ENCODE measurements at places on chromosomes 13 and 19.

- DNase-seq, result no peak
These were observed 17.5 kb upstream of the ASPDH start for GRCh38 chr19:50531171-50531612.

- no peak for DNase-seq
These were observed 39.5 kb upstream of the CNMD start for GRCh38 chr13:52779103-52779502.

- DNase-seq, result no peak
These were observed 552 bp upstream of the ZNF816 start for GRCh38 chr19:52963247-52963618.

DNA sequence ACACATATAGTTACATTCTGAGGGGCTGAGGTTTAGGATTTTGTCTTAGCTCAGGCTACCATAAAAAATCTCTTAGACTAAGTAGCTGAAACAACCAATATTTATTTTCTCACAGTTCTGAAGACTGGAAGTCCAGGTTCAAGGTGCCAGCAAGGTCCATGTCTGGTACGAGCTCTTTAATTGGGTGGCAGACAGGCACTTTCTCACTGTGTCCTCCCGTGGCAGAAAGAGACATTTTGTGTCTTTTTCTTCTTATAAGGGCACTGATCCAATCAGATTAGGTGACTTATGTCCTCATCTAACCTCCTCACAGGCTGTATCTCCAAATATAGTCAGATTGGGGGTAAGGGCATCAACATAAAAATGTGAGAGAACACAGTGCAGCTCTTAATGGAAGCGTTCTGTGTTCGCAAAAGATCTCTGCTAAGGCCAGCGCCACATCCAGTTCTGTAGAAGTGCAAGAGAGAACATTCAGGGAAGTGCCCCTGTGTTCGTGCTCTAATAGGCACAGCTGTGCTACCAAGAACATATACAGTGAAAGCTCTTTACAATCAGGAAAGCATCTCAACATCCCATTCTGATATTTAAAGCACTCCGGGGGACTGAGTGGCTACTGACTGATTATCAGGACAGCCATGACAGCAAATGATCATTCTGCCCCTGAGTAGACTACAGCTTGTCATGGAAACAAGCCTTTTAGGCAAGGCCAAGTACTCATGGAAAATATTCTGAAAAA, 819.2 kb downstream of the LIG4 start:
- DNase-seq, result no peak

DNA sequence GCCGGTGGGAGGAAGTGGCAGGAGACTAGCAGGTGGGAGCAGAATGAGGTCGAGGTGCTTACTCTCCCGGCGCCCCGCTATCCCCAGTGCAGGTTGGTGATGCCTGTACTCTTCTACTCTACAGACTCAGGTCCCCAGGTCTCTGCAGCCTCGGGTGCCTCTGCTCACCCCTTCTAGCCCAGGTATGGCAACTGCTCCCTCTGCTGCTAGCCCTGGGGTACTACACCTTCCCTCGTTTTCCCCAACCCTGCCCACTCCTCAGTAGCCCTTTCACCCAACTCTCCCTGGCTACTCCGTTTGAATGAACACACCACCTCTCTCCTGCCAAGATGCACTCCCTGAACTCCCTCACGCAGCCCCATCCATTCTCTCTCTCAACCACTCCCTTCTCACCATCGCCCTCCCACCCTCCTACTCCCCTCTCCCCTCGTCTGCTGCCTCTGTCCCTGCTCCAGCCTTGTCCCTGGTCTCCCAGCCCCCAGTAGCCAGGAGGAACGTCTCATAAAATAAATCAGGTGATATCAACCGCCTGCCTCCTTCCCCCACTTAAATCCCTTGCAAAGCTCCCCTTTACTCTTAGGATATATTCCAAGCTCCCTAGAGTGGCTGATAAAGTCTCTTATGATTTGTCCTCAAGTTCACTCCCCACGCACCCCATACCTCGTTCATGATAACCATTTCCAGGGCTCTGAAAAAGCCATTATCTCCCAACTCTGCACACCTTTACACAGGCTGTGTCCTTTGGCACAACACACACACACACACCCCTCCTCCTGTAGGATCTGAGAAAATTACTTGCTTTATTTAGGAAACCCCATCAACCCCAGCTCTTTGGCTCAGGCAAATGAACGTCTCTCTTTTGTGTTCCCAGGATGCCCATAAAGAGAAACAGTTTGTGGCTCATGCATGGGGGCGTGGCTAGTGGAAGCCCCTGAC, 8.2 kb upstream of the MEIS3 start:
- peak; percentile 78 for DNase-seq
